ENCODE measurements at places on chromosomes 2 and 18. TPM values are rescaled to one million over a fixed set of nuclear protein-coding genes. Genes with fewer than 3 reads are reported as not detected.

PLB1 gene
- total RNA-seq, result 0.20 TPM

DSG3 gene
- total RNA-seq, result not detected

SAG gene
- not detected for total RNA-seq

MOGAT1 gene
- not detected for total RNA-seq

TIA1 gene
- total RNA-seq, result 41.3 TPM

C2orf78 gene
- total RNA-seq, result not detected

CLEC4F gene
- total RNA-seq, result 0.10 TPM

HRH4 gene
- not detected for total RNA-seq

SF3B1 gene
- total RNA-seq, result 120 TPM

ZNF385B gene
- total RNA-seq, result not detected

ATP5MC3 gene
- 221 TPM for total RNA-seq

RAB17 gene
- 0.49 TPM for total RNA-seq

COBLL1 gene
- total RNA-seq, result 17.7 TPM

RPRD1A gene
- 38.6 TPM for total RNA-seq

SLC14A1 gene
- not detected for total RNA-seq

GBX2 gene
- total RNA-seq, result 8.1 TPM

TBR1 gene
- not detected for total RNA-seq

DSG4 gene
- total RNA-seq, result not detected

ITPRIPL1 gene
- 3.2 TPM for total RNA-seq

ADD2 gene
- total RNA-seq, result 15.4 TPM

EPB41L3 gene
- 57.3 TPM for total RNA-seq

PLGLB2 gene
- total RNA-seq, result not detected

SPC25 gene
- 18.8 TPM for total RNA-seq

GRP gene
- not detected for total RNA-seq

SMYD5 gene
- total RNA-seq, result 20.6 TPM

BMP10 gene
- not detected for total RNA-seq

RAPGEF4 gene
- total RNA-seq, result 7.2 TPM

SEPTIN10 gene
- total RNA-seq, result 82.5 TPM

KCTD1 gene
- total RNA-seq, result 10.8 TPM

ARHGAP28 gene
- 2.1 TPM for total RNA-seq

Data from mammary microvascular endothelial cell (primary cell).